ENCODE measurements at places on chromosomes 2 and 18. TPM values are rescaled to one million over a fixed set of nuclear protein-coding genes. Genes with fewer than 3 reads are reported as not detected.

CHRND gene
- total RNA-seq, result not detected

MC5R gene
- total RNA-seq, result not detected

SFXN5 gene
- total RNA-seq, result 14.8 TPM

SMPD4 gene
- total RNA-seq, result 79.4 TPM

WNT10A gene
- total RNA-seq, result 0.10 TPM

SLC9A2 gene
- 2.8 TPM for total RNA-seq

LRRC30 gene
- total RNA-seq, result not detected

GREB1 gene
- total RNA-seq, result 2.6 TPM

INO80C gene
- 25.0 TPM for total RNA-seq

TUBA4B gene
- total RNA-seq, result 0.28 TPM

NXPH2 gene
- not detected for total RNA-seq

PLGLB1 gene
- 0.48 TPM for total RNA-seq

REG1B gene
- not detected for total RNA-seq

TSHZ1 gene
- total RNA-seq, result 5.4 TPM

CELF4 gene
- total RNA-seq, result not detected

MERTK gene
- total RNA-seq, result 1.9 TPM
